ENCODE measurements at places on chromosomes 5 and 9.

- no peak for DNase-seq
Observed at GRCh38 chr5:153881687-153882086, 157.0 kb downstream of the FAM114A2 start.

DNA sequence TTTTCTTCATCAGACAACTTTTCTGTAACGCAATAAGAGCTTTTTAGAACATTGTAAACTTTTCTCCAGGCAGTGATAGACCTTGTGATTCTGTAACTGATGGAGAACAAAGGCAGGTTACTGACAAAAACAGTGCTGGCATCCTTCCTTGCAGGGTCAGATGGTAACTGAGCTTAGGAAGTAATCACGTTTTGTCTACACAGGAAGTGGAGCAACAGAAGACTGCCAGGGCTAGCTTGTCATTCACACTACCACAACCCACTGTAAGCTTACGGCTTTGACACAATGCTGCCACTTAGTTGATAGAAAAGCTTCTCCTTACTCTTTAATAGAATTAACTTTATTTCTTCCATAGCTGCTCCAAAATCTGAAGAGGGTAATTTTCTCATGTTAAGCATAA is 46.8 kb downstream of the FBN2 start:
- no peak for DNase-seq

DNA sequence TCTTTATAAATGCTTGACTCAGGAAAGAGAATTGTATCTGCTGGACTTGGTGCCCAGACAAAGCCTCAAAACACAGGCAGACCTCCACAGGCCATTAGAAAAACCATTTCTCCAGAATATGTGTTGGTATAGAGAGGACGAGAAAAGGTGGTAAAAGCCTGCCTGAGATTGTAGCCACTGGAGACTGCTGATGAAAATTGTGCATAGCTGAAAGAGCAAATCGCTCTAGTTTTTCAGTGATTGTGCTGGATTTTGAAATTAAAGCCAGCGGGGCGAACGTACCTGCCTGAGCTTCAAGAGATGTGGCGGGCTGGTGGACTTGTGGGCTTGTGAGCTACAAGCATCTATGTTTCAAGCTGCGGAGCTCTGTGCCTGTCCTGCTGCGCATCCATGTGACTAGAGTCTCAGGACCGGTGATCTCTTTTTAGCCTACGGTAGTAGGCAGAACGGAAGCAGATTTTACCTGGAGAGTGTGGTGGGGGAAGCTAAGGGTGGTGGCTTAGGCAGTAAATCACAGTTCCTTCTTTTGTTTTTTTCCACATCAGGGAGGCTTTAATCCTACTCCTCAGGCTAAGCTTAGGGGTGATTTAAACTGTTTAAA is 193.6 kb downstream of the SREK1 start:
- peak; percentile 28 for DNase-seq

- DNase-seq: no peak
Observed at GRCh38 chr5:8456846-8457186, 587.9 kb downstream of the MTRR start.

DNA sequence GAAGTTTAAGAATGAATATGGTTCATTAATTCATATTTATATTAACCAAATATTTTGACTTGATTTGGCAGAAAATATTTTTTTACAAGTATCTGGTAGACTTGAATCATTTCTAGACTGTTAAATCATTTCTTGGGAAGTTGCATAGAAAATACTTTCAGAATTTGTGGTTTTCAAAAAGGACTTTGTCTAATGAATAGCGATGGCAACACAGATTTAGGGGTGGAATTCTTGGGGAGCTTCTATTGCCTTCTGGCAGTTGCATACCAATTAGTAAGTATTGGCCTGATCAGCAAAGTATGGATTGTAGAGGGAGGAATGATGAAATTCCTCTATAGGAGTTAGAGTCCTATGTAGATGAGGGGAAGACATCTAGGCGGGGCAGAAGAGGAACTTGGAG is 68.6 kb upstream of the CKMT2 start:
- DNase-seq: no peak

DNA sequence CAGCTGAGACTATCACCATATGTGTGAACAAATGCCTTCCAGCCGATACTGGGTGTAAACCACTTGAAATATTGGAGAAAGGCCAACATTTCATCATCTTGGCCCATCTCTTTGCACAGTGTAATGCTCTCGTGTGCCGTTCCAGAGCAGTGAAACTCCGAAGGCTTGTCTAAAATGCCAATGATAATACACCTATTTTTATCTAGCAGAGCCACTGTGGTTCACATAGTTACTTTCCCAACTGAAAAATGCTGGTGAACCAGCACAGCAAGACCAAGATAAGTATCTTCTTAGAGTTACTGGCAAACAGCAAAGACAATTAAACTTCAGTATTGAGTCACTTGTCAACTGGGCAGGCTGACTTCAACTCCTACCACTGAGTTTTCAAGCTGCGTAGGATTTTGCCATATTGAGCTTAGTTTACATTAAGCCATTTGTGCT is 379.9 kb upstream of the ACTBL2 start:
- no peak for DNase-seq

GRCh38 chr5:22970956-22971618 is 117.9 kb upstream of the CDH12 start:
- DNase-seq: no peak

- DNase-seq: no peak
Observed at GRCh38 chr9:134709512-134710270, 68.1 kb downstream of the COL5A1 start.

GRCh38 chr5:6175172-6175854 is 203.0 kb downstream of the MED10 start:
- no peak for DNase-seq

- DNase-seq: no peak
Observed at GRCh38 chr9:89701221-89701798, 96.5 kb downstream of the GADD45G start.

- peak; percentile 60 for DNase-seq
Observed at GRCh38 chr9:4020755-4021296, 279.0 kb downstream of the GLIS3 start.

- DNase-seq: no peak
Observed at GRCh38 chr5:26482810-26483375, 555.5 kb downstream of the CDH9 start.

GRCh38 chr5:32159328-32160072 is 14.6 kb downstream of the GOLPH3 start:
- DNase-seq: no peak

GRCh38 chr9:80836013-80836412 is 853.3 kb downstream of the TLE1 start:
- DNase-seq: no peak

DNA sequence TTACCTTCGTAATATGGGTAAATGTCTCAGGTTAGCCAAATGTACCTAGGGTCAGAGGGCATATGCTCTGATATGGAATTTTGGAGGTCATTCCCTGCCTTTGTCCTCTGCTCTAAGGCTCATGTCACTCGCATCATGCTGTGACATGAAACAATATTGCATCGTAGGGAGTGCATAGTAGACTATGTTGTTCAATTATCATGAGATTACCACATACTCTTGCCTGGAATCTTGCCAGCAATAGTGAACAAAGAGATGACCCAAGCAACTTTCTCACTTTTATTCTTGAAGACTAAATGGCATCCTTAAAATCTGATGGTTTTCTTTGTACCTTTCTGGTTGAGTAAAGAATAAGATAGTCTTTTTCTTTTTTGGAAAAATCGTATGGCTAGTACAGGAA is 27.6 kb downstream of the ZNF462 start:
- DNase-seq: no peak

DNA sequence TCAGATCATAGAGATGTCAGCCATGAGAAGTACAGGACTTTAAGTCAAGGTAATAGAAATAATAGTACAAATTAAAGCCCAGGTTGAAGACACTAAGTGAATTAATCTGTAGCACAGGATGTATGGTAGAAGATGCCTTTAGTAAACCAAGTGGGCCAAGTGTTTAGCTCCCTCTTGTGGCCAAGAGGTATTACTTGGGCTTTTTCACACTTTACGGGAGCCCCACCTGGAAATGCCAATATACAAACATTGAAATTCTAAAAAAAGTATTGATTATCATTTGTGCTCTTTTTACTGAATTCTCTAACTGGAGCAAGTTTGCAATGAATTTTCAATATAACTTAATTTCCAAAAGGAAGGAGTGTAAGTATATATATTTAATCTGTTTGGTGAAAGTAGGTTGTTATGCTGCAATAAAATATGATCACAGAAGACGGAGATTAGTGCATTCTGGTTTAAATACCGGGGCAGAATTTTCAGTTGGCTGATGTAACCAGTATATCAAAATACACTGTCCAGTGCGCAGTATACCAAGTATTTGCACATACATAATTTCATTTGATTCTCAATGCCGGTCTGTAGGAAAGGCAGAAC is 84.7 kb downstream of the PARP8 start:
- peak; percentile 41 for DNase-seq

- no peak for DNase-seq
Observed at GRCh38 chr9:6644346-6645104, 1.0 kb downstream of the GLDC start.

DNA sequence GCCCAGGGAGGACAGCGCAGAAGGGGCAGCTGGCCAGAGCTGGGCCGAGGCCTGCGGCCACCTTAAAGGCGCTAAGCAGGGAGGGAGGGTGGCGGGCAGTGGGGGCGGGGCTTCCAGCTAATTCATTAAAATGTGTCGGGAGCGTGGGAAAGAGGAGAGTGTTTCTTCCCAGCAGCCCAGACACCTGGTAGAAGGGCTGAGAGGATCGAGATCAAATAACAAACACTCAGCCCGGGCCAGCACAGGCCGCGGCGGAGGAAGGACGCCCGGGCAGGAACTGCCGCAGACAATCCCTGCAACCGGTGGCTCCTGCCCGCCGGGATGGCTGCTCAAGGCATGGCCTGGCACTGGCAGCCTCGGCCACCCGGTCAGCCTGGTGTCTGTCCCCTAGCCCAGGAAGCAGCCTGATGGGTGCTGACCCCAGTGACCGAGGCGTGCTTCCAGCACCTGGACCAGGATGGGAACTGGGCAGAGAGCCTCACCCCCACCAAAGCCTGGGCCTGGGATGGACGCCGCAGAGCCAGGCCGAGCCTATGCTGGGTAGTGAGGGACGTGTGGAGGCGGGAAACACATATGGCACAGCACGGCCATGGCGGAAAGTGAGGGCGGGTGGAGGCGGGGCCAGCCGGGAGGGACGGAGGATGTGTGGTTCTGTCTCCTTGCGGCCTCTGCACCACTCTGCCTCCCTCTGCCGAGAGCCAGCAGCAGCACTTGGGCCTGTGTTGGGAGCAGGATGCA is 3.2 kb upstream of the NRARP start:
- DNase-seq: peak; percentile 29

GRCh38 chr5:54520940-54521339 is 3.4 kb downstream of the SNX18 start:
- DNase-seq: no peak

GRCh38 chr9:15936306-15936921 is 383.6 kb downstream of the CCDC171 start:
- no peak for DNase-seq

DNA sequence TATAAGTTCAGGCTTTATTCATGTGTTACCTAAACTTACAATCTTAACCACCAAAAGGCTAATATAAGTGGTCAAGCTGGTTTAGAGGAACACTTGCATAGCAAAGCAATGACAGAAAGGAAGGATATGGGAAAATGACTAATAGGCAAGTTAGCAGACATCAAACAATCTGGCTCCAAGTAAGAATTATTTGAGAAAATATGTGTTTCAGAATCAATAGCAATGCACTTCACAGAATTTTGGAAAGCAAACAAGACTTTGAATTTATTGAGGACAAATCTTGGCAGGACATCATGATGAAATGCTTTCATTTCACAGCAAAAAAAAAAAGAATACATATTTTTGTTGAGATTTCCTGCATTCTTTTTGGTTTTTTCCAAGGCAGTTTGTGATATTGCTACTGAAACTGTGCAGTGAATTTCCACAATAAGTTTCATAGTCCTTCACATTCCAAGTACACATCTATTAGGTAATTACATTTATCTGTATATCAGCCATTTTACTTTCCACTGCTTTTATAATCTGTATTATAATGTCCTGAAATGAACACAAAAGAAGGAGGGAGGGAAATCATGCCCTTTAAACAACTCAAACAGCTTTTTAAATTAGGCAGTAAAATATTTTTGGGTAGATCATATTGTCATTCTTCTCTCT is 417.9 kb downstream of the NR2F1-AS1 start:
- no peak for DNase-seq

GRCh38 chr5:106331415-106331814 is 1339.3 kb downstream of the EFNA5 start:
- DNase-seq: no peak

GRCh38 chr9:13956107-13956506 is 357.8 kb downstream of the NFIB start:
- DNase-seq: no peak

- DNase-seq: no peak
Observed at GRCh38 chr5:149860801-149861322, 83.7 kb downstream of the PDE6A start.

DNA sequence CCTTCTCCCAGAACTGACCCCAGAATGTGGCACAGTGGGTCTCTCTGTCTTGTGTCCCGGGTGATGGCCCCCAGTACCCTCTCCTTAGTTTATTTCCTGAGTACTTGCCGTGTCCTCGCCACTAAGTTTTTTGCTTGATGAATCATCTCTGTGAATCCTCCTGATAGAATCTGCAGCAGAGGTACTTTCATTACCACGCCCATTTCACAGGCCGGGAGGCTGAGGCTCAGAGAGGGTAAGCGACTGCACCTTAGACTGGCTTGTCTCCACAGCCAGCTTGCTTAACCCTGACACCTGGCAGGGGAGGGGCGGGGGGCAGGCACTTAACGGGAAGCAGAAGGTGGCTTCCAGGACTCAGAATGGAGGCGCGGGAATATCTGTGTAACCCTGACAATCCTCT is 7.9 kb upstream of the IER5L start:
- no peak for DNase-seq

GRCh38 chr9:76643399-76644117 is 120.7 kb upstream of the PCA3 start:
- no peak for DNase-seq

Data from NCI-H187 (cell line).